ENCODE measurements at places on chromosomes 1 and 21. TPM values are rescaled to one million over a fixed set of nuclear protein-coding genes. Genes with fewer than 3 reads are reported as not detected.

OXCT2 gene
- total RNA-seq: not detected

OR14A2 gene
- total RNA-seq: not detected

VANGL2 gene
- 0.96 TPM for total RNA-seq

CFHR1 gene
- 16.0 TPM for total RNA-seq

KRTAP21-2 gene
- not detected for total RNA-seq

FAM72A gene
- 0.75 TPM for total RNA-seq

CR2 gene
- total RNA-seq: not detected

OR2G6 gene
- total RNA-seq: not detected

RNPC3 gene
- total RNA-seq: 3.9 TPM

HCRTR1 gene
- total RNA-seq: not detected

HES5 gene
- total RNA-seq: not detected

SPRR5 gene
- not detected for total RNA-seq

RGS21 gene
- total RNA-seq: not detected

TIE1 gene
- 120 TPM for total RNA-seq

NBPF6 gene
- not detected for total RNA-seq

KRTAP7-1 gene
- total RNA-seq: not detected

CASZ1 gene
- 25.8 TPM for total RNA-seq

RASAL2 gene
- total RNA-seq: 57.5 TPM

CALML6 gene
- total RNA-seq: not detected

C1orf210 gene
- not detected for total RNA-seq

WNT2B gene
- total RNA-seq: 4.8 TPM

TRIM33 gene
- 42.5 TPM for total RNA-seq

OPN3 gene
- 9.0 TPM for total RNA-seq

SYCP1 gene
- total RNA-seq: not detected

PTGER3 gene
- total RNA-seq: 70.1 TPM

SPATA1 gene
- not detected for total RNA-seq

OR10R2 gene
- total RNA-seq: not detected

PSMA5 gene
- 2.6 TPM for total RNA-seq

RPE65 gene
- not detected for total RNA-seq

C1orf105 gene
- not detected for total RNA-seq

C1orf53 gene
- not detected for total RNA-seq

CSF3R gene
- total RNA-seq: 3.1 TPM

RHD gene
- not detected for total RNA-seq

DNAJC11 gene
- total RNA-seq: 12.9 TPM

TEDDM1 gene
- not detected for total RNA-seq

FALEC gene
- not detected for total RNA-seq

PPM1J gene
- total RNA-seq: 10.0 TPM
